ENCODE measurements at places on chromosomes 3 and 15. TPM values are rescaled to one million over a fixed set of nuclear protein-coding genes. Genes with fewer than 3 reads are reported as not detected.

GRCh38 chr3:44061961-44062360 is 179.7 kb upstream of the TOPAZ1 start:
- no peaks in the 10 kb centered on the region for H3K27me3 ChIP-seq
- no peak for DNase-seq
- peaks cover 3% of the 10 kb centered on the region for H3K4me1 ChIP-seq
- no peak overlapping the region for H3K4me3 ChIP-seq
- no peak overlapping the region for H3K27ac ChIP-seq
- no peaks in the 10 kb centered on the region for H3K36me3 ChIP-seq

GRCh38 chr3:160136421-160136820 is 88.8 kb upstream of the C3orf80 start:
- no peak for DNase-seq
- H3K27ac ChIP-seq = no peak overlapping the region
- H3K36me3 ChIP-seq = no peaks in the 10 kb centered on the region

GRCh38 chr3:69085168-69085832 is 563 bp downstream of the ARL6IP5 start:
- peaks cover 63% of the 10 kb centered on the region for H3K4me1 ChIP-seq
- H3K4me3 ChIP-seq = peak overlapping the region; percentile 85
- no peak for DNase-seq
- peaks cover 12% of the 10 kb centered on the region for H3K36me3 ChIP-seq
- peak overlapping the region; percentile 91 for H3K27ac ChIP-seq

GCSAM gene
- 6.8 TPM for total RNA-seq

GRCh38 chr3:123081718-123082369 is 15.0 kb downstream of the PDIA5 start:
- no peak overlapping the region for H3K27ac ChIP-seq
- peaks cover 14% of the 10 kb centered on the region for H3K4me1 ChIP-seq
- DNase-seq = no peak
- H3K36me3 ChIP-seq = no peaks in the 10 kb centered on the region
- H3K27me3 ChIP-seq = no peaks in the 10 kb centered on the region
- H3K4me3 ChIP-seq = no peak overlapping the region

DNA sequence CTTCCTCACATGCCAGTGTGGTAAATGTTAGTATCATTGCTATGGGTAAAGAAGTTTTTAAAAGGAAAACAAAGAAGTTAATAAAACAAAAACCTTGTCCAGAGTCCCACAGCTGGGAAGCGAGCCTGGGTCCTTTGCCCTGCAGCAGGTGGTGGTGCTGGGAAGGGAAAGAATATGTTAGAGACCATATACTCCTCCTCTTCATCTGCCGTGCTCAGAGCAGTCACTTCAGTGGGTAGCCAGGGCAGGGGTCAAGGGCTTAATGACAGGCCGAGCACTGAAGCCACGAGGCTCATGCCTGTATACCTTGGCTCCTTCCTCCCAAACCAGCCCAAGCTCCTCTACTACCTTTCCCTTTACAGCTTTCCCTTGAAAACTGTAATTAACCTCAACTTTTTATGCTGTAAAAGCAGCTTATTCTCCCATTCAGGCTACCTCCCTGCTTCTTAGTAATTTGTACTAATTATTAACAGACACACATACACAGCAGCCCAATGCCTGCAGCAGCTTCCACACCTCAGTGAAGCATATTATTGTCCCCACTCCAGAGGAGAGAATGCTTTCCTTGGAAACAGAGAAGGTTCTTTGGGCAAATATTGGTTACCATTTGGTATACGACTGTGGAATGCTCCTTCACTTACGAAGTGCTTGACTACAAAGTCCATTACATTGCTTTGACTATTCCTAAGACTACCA is 362.1 kb downstream of the EPHB1 start:
- no peaks in the 10 kb centered on the region for H3K36me3 ChIP-seq
- H3K4me1 ChIP-seq = no peaks in the 10 kb centered on the region
- no peak overlapping the region for H3K27ac ChIP-seq
- DNase-seq = no peak
- no peak overlapping the region for H3K4me3 ChIP-seq

DNA sequence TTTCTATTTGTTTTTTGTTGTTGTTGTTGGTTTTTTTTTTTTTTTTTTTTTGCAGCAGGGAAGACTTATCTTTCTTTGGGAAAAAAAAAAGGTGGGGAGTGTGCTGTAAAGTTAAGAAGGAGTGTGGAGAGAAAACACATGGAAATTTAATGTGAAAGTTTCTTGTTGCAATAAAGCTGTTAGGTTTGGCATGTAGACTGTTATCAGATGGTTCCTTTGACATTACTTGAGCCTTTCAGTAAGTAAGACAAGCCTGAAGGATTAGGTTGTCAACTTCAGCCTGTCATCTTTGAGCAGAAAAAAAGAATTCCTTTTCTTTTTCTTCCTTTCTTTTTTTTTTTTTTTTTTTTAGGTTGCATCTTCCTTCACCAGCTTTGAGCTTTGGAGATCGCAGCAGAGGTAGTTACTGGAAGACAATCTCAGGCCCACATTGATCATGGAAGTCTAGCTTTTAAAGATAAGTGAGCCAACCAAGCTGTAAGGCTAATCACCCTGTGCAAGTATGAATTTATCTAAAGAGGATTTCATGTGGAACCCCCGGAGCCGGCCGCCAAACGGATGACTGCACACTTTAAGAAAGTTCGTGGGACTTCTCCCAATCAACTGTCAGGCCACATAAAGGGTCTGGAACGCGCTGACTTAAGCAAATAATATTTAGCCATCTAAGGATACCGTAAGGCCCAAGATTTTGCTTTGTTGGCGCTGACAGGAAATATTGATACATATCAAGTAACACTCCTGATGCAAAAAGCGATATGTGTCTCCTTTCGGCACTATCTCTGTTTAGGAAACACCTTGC is 1040.1 kb upstream of the NR2F2 start:
- no peak overlapping the region for H3K4me3 ChIP-seq
- H3K4me1 ChIP-seq = no peaks in the 10 kb centered on the region
- DNase-seq = no peak
- H3K27ac ChIP-seq = no peak overlapping the region
- no peaks in the 10 kb centered on the region for H3K27me3 ChIP-seq
- H3K36me3 ChIP-seq = no peaks in the 10 kb centered on the region

MUC20 gene
- total RNA-seq = 4.1 TPM

DNA sequence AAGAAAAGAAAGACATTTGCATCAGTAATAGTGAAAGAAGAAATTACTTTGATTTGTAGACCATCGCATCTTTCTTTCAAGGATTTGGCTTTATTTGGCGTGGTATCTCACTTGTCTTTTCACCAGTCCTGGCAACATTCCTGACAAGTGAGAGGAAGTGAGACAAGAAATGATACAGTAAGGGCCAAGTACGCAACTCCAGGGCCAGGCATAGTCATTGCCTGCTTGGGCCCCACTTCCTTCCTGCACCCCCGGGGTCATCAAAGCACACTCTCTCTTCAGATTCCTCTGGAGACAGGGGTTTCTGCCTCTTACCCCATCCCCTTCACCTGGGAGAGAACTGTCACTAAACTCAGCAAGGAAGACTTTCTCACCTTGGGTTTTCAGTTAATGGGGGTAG is 55.1 kb downstream of the CD47 start:
- DNase-seq = no peak
- H3K36me3 ChIP-seq = peaks cover 27% of the 10 kb centered on the region
- H3K4me3 ChIP-seq = no peak overlapping the region
- H3K4me1 ChIP-seq = no peaks in the 10 kb centered on the region
- H3K27ac ChIP-seq = no peak overlapping the region

RLBP1 gene
- not detected for total RNA-seq

GRCh38 chr15:68658641-68659358 is 80.0 kb downstream of the CORO2B start:
- H3K4me1 ChIP-seq = no peaks in the 10 kb centered on the region
- no peak for DNase-seq
- no peaks in the 10 kb centered on the region for H3K36me3 ChIP-seq
- no peak overlapping the region for H3K4me3 ChIP-seq

DNA sequence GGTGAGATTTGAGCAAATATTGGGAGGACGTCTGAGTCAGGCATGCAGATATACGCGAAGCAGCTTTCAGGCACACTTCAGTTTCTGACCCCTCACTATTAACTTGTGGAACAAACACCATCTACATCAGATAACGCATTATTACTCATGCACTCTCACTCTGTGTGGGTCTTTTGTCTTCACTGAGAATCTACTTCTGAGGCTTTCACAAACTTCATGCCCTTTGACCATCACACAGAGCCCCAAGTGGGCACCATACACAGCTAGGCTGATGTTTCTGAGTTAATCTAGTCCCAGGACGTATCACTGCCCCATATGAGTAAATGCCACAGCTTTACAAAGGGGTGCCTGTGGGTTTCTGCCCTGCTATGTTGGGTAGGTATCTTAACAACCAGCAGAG is 39.6 kb upstream of the IP6K2 start:
- no peaks in the 10 kb centered on the region for H3K4me1 ChIP-seq
- no peak overlapping the region for H3K27ac ChIP-seq
- no peaks in the 10 kb centered on the region for H3K27me3 ChIP-seq
- no peak for DNase-seq

DNA sequence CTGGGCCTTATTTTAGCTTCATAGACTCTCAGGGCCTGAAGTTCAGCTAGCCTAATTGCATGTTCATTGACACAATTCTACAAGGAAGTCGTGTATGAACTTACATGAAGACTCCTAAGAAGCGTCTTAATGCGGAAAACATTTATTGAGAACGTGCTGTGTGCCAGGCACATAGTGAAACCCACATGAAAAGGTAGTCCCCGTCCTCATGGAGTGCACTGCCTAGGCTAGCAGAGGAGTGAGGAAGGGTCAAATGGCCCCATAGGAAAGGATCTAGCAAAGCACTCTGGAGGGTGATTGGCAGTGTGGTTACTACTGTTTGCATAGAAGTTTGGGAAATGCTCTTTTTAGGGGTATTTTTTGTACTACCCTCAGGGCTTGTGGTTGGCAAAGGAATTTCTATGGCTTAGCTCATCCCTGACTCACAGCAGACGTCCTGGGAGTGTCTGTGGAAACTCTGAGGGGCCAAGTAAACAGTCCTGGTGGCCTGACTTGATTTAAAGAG is 854 bp upstream of the NPTN start:
- no peaks in the 10 kb centered on the region for H3K27me3 ChIP-seq
- DNase-seq = no peak
- no peak overlapping the region for H3K27ac ChIP-seq
- peak overlapping the region; percentile 60 for H3K4me3 ChIP-seq

CYP1A2 gene
- not detected for total RNA-seq

CADPS gene
- not detected for total RNA-seq

DNA sequence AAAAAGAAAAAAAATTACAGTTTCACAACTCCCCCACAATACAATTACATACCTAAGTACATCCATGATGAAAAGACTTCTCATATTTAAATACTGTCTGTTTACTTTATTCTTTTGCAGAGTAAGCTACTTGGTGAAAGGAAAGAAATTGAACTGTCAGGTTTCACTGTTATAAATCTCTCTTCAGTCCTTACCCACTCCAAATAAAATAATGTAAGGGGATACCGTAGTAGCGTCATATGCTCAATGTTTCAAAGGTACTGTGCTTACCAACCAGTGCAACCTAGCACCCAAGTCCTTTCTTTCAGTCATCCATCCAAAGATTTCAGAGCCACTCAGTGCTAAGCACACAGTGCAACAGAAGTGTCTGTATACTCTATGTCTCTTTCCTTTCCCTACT is 13.4 kb downstream of the GSK3B start:
- H3K4me1 ChIP-seq = peaks cover 20% of the 10 kb centered on the region
- no peaks in the 10 kb centered on the region for H3K27me3 ChIP-seq
- H3K27ac ChIP-seq = no peak overlapping the region
- no peak overlapping the region for H3K4me3 ChIP-seq
- no peak for DNase-seq
- H3K36me3 ChIP-seq = no peaks in the 10 kb centered on the region

DNA sequence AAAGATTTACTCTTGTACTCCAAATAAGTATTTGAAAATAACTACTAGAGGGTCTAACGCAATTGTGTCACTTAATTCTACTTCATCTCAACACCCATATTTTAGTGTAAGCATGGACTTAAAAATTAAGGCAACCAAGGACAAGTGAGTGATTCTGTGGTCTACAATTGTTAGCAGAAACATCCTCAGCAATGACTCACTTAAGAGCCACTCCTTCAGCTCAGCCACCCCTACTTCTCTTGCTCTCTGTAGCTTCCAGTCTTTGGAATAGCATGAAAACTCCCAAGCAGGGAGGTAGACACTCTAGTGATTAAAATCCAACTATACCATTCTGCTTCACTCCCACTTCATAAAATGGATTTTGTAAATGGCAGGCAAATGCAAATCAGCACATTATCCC is 116.0 kb upstream of the LRRN1 start:
- no peak for DNase-seq
- H3K4me3 ChIP-seq = no peak overlapping the region
- no peak overlapping the region for H3K27ac ChIP-seq
- no peaks in the 10 kb centered on the region for H3K4me1 ChIP-seq

DNA sequence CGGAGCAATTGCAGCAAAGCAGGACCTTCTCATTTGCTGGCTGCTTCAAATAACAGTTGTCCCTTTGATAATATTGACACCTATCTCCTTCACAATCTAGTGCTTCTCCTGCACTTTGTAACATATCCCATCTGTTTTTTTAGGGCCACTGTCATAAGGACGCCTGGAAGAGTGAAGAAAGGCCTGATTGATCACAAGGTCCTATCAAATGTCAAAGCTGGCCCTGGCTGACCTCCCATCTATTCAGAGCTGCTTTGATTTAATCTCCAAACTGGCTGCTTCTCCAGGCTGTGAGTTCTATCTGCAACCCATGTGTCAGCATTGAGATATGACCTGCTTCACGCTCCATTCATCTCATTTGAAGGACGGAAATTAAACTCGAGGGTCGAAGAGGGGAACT is 601.2 kb upstream of the KCNMB2 start:
- no peak overlapping the region for H3K27ac ChIP-seq
- H3K4me1 ChIP-seq = no peaks in the 10 kb centered on the region
- no peak for DNase-seq
- H3K4me3 ChIP-seq = no peak overlapping the region
- H3K27me3 ChIP-seq = no peaks in the 10 kb centered on the region

ZNF80 gene
- total RNA-seq = 0.16 TPM

DNA sequence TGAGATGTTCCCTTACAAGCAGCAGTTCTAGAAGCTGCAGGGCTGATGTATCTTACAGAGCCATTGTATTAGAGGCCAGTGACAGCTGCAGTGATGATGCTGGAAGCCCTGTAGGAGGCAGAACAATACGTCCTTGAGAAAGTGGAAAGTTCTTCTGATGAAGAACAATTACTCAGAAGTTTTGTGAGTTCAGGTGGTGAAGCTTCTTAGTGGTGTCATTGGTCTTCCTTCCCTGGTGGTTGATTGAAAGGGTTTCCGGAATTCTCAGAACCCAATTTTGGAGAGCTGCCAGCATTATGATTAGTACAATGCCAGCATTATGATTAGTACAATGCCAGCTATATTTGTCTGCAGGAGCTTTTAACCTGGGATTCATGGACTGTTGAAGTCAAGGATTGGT is 356.4 kb downstream of the MFSD1 start:
- no peaks in the 10 kb centered on the region for H3K4me1 ChIP-seq
- H3K4me3 ChIP-seq = no peak overlapping the region
- H3K36me3 ChIP-seq = no peaks in the 10 kb centered on the region
- H3K27me3 ChIP-seq = no peaks in the 10 kb centered on the region

SERPINI2 gene
- not detected for total RNA-seq

DET1 gene
- total RNA-seq = 2.2 TPM

FEZF2 gene
- not detected for total RNA-seq

ENTPD3 gene
- total RNA-seq = not detected

RETNLB gene
- total RNA-seq = not detected
